ENCODE measurements at places on chromosomes 4 and X. TPM values are rescaled to one million over a fixed set of nuclear protein-coding genes. Genes with fewer than 3 reads are reported as not detected.

DNA sequence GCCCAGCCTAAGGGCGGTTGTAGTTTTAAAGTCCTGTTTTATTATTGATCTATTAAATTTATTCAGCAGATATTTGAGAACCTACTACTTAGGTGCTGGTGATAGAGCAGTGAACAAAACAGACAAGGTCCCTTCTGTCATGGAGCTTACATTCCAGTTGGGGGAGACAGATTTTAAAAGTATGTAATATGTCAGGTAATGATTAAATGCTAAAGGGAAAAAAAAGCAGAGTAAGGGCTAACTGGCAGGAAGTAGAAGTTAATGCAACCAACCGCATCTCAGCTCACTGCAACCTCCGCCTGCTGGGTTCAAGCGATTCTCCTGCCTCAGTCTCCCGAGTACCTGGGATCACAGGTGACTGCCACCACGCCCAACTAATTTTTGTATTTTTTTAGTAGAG, 7.8 kb upstream of the MCUB start:
- DNase-seq = no peak

DNA sequence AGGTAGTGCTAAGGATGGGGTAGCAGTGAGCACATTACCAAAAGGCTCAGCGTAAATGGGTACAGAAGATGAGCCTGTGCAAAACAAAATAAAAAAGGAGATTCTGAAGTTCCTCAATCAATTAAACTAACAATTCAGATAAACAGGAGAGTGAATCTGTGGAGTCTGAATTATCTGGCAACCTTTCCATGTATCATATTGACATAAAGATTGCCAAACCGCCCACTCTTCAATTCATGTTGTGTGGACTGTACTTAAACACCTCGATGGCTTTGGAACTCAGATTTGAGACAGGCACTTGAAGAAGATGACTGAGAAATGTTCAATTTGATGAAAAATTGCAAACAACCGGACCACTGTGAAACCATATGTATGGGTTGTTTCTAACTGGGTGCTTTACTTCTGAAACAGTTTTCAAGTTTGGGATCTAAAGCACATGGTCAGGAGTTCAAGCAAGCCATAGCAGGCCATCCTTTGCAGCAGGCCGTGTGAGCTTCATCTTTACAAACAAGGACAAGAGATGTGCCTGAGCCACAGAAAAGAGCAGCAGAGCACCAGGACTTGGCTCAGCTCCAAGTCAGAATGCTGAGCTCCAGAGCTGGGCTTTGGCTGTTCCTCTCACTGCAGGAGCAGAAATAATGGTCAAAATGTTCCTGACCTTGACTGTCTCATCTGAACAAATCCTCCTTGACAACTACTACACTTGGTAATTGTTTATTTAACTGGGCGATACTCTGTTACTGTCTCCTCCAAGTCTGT, 108.1 kb downstream of the MGST2 start:
- DNase-seq = no peak

GRCh38 chr4:8556341-8557150, 23.6 kb upstream of the GPR78 start:
- no peak for DNase-seq

DNA sequence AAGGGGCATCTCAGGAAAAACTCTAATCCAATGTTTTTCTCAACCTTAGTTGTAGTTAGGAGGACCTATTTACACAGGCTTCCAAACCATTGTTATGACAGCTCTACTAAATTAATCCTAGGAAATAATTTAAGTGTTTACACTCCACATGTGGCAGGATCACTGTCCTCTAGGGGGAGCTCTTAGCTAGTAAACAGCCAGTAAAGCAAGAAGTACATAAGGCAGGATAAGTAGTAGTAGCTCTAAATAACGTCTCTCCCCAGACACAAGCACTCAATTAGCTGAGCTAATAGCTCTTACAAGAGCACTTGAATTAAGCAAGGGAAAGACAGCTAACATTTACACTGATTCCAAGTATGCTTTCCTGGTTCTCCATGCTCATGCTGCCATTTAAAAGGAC, 37.3 kb downstream of the NUDT11 start:
- no peak for DNase-seq

Gene ERVMER34-1
- 1.5 TPM for total RNA-seq

All from lower lobe of right lung (tissue), 2 donors.